Caco-2 (cell line): ENCODE measurements at places on chromosomes 1 and 21. TPM values are rescaled to one million over a fixed set of nuclear protein-coding genes. Genes with fewer than 3 reads are reported as not detected.

PODN gene
- total RNA-seq = not detected in 2 replicates

- DNase-seq = no peak
- no peaks in the 10 kb centered on the region for H3K27me3 ChIP-seq
- H3K27ac ChIP-seq = no peak overlapping the region
- no peaks in the 10 kb centered on the region for H3K4me1 ChIP-seq
- H3K4me3 ChIP-seq = no peak overlapping the region
These were observed 46.6 kb downstream of the LPAR3 start for GRCh38 chr1:84846387-84846786.

FMO4 gene
- 2.3 and 3.8 TPM in 2 replicates for total RNA-seq

SELENBP1 gene
- total RNA-seq = 18.5 and 18.7 TPM in 2 replicates

LENEP gene
- 0.50 and 0.53 TPM in 2 replicates for total RNA-seq
